K562 (cell line): ENCODE measurements at places on chromosomes 11 and 22.

- H3K27me3 ChIP-seq = no peaks in the 10 kb centered on the region
- H3K4me1 ChIP-seq = peaks cover 58% of the 10 kb centered on the region
- DNase-seq = no peak
- peak overlapping the region; percentile 71 for H3K4me3 ChIP-seq
- H3K27ac ChIP-seq = peak overlapping the region; percentile 89
- peaks cover 40% of the 10 kb centered on the region; the same call in 1 of the 3 replicates for H3K36me3 ChIP-seq
These were observed 708 bp downstream of the SCO2 start for GRCh38 chr22:50524676-50525103.

DNA sequence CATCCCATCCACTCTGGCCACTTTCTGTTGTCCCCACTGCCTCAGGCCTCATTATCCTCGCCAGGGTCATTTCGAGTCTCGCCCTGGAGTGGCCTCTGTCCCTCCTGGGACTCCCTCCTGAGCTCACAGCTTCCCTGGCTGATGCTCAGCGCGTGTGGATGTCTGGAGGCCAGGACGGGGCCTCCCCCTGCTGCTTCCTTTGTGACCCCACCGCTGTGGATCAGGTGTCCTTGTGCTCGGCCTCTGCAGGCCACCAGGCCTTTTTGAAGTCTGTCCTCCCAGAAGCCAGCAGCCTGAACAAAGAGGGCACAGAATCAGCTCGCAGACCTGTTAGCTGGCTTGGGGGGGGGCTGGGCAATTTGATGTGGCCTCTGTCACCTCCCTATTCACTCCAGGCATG, 13.5 kb downstream of the CBX6 start:
- DNase-seq = no peak
- H3K36me3 ChIP-seq = no peaks in the 10 kb centered on the region; the same call in 2 of the 3 replicates
- no peak overlapping the region for H3K4me3 ChIP-seq

GRCh38 chr11:122779047-122779629, 59.2 kb upstream of the CRTAM start:
- no peaks in the 10 kb centered on the region for H3K36me3 ChIP-seq
- no peak overlapping the region for H3K4me3 ChIP-seq
- no peak for DNase-seq
- H3K4me1 ChIP-seq = no peaks in the 10 kb centered on the region

- no peaks in the 10 kb centered on the region for H3K27me3 ChIP-seq
- peak; percentile 55 for DNase-seq
- H3K27ac ChIP-seq = peak overlapping the region; percentile 31; the same call in 1 of the 3 replicates
- no peak overlapping the region for H3K4me3 ChIP-seq
These were observed 1.6 kb upstream of the PLAAT4 start for GRCh38 chr11:63534895-63535461.
